ENCODE measurements at places on chromosomes 11 and 22. TPM values are rescaled to one million over a fixed set of nuclear protein-coding genes. Genes with fewer than 3 reads are reported as not detected.

DNA sequence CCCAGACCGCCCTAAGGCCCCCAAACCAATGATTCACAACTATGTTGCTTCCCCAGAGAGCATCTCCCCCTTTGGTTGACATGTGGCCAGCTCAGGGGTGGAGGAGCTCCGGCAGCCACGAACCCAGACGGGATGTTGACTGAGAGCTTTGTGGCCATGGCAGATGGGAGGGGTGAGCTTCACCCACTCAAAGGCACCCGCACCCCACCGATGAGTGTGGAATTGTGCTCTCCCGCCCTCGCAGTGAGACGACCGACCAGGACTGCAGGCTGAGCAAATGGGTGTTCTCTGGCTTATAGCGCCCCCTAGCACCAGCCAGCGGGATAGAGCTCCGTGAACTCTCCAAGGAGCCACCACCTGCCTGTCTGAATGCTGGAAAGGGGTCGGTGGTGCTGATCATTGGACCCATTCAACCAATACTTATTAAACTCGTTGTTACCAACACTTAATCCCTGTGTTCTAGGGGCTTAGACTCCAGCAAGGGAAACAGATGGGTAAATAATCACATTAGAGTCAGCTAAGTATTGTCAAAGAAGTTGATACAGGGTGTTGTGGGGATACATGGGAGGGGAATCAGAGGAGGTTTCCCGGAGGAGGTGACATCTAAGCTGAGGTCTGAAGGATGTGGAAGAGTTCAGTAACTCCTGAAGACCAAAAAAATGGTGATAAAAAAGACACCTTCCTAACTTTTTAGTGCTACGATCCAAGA, 4.5 kb upstream of the TIMP3 start:
- no peak overlapping the region for H3K27ac ChIP-seq
- no peaks in the 10 kb centered on the region for H3K36me3 ChIP-seq
- H3K4me1 ChIP-seq: peaks cover 7% of the 10 kb centered on the region
- peak overlapping the region; percentile 41 for H3K4me3 ChIP-seq
- peaks cover 13% of the 10 kb centered on the region for H3K27me3 ChIP-seq
- peak; percentile 55 for DNase-seq

GRCh38 chr11:12862696-12863469, 146.2 kb upstream of the RASSF10 start:
- no peaks in the 10 kb centered on the region for H3K4me1 ChIP-seq
- no peak for DNase-seq
- peaks cover 12% of the 10 kb centered on the region for H3K27me3 ChIP-seq
- no peak overlapping the region for H3K4me3 ChIP-seq

- peaks cover 6% of the 10 kb centered on the region for H3K27me3 ChIP-seq
- H3K27ac ChIP-seq: no peak overlapping the region
These were observed 220.7 kb upstream of the ZBED5 start for GRCh38 chr11:11078344-11079086.

- H3K4me1 ChIP-seq: peaks cover 19% of the 10 kb centered on the region
- no peaks in the 10 kb centered on the region for H3K36me3 ChIP-seq
- no peak for DNase-seq
- H3K27ac ChIP-seq: peak overlapping the region; percentile 79
- peak overlapping the region; percentile 88 for H3K4me3 ChIP-seq
- H3K27me3 ChIP-seq: peaks cover 7% of the 10 kb centered on the region
These were observed 559 bp upstream of the RNF141 start for GRCh38 chr11:10541561-10541930.

DNA sequence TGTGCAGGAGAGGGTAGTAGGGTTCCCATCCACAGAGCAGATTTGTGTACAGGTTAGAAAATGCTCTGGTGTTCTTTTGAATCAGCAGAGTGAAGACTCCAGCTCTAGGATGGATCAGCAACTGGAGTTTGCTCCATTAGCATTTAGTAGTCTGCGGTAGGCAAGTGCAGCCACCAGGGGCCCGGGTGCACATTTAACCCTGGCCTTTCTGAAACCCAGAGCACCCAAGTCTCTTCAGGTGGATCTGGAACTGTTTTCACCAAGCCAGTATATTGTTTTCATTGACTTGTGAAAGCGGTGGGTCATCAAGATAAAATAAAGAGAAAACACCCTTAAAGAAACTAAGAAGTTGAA, 100.8 kb upstream of the CLPB start:
- no peak overlapping the region for H3K27ac ChIP-seq
- H3K27me3 ChIP-seq: peaks cover 2% of the 10 kb centered on the region
- no peak overlapping the region for H3K4me3 ChIP-seq
- DNase-seq: no peak

DNA sequence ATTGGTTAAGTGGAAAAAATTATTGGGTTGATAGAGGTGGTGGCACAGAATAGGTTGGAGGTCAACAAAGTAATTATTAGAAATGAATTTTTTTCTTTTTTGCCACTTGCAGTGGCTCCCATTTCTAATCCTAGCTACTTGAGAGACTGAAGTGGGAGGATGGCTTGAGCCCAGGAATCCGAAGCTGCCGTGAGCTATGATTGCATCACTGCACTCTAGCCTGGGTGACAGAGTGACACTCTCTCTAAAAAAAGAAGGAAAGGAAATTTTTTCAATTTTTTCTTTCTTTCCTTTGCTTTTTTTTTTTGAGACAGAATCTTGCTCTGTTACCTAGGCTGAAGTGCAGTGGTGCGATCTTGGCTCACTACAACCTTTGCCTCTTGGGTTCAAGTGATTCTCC, 2.2 kb upstream of the BCO2 start:
- no peaks in the 10 kb centered on the region for H3K36me3 ChIP-seq
- no peak for DNase-seq
- H3K27me3 ChIP-seq: peaks cover 2% of the 10 kb centered on the region
- H3K4me3 ChIP-seq: no peak overlapping the region
- H3K27ac ChIP-seq: no peak overlapping the region

The CTNND1 gene
- 2.5 TPM for polyA plus RNA-seq

DNA sequence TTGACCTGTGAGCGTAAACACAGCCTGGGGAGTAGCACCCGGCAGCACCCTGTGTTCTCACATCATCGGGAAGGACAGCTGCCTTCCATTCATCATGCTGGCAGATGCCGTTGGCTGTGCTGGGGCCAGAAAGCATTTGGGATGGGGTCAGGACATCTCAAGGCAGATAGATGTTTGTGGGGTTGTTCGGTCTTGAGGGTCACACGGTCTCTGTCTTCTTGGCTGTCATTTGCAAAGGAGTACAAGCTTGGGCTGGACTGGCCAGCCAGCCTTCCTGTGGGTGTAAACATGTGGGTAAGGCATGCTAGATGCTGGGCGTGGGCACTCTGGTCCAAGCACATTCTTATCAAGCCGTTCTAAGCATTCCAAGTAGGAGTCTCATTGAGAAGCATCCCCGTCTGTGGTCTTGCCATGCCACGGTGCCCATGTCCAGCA, 81.4 kb downstream of the TBC1D22A start:
- no peaks in the 10 kb centered on the region for H3K36me3 ChIP-seq
- peak overlapping the region; percentile 55 for H3K27ac ChIP-seq
- H3K4me3 ChIP-seq: no peak overlapping the region

DNA sequence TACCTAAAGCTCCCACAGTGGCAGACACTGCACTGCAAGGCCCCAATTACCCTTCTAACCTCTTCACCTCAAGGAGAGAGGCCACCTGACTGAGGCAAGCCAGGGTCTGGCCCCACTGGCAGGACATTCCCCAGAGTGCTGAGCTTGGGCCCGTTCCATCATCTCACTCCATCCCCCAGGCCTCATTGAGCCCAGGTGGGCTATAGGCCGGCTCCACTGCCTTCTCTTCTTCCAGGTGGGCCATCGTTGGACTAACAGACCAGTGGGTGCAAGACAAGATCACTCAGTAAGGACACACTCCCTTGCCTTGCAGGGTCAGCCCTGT, 19.1 kb downstream of the CDC45 start:
- no peak for DNase-seq
- no peak overlapping the region for H3K4me3 ChIP-seq
- no peaks in the 10 kb centered on the region for H3K4me1 ChIP-seq
- H3K36me3 ChIP-seq: no peaks in the 10 kb centered on the region
- no peak overlapping the region for H3K27ac ChIP-seq

The CD6 gene
- polyA plus RNA-seq: 17.3 TPM

GRCh38 chr11:18375941-18376340, 18.4 kb upstream of the LDHA start:
- no peaks in the 10 kb centered on the region for H3K36me3 ChIP-seq
- no peak overlapping the region for H3K27ac ChIP-seq
- H3K4me1 ChIP-seq: no peaks in the 10 kb centered on the region
- no peak overlapping the region for H3K4me3 ChIP-seq
- H3K27me3 ChIP-seq: no peaks in the 10 kb centered on the region

The CBLIF gene
- not detected for polyA plus RNA-seq

The RTN4R gene
- 2.2 TPM for polyA plus RNA-seq

The STK33 gene
- polyA plus RNA-seq: not detected

- DNase-seq: peak; percentile 79
- no peaks in the 10 kb centered on the region for H3K27me3 ChIP-seq
- H3K36me3 ChIP-seq: no peaks in the 10 kb centered on the region
- H3K4me1 ChIP-seq: peaks cover 27% of the 10 kb centered on the region
- peak overlapping the region; percentile 91 for H3K27ac ChIP-seq
These were observed 11.0 kb upstream of the CERK start for GRCh38 chr22:46748908-46749675.

DNA sequence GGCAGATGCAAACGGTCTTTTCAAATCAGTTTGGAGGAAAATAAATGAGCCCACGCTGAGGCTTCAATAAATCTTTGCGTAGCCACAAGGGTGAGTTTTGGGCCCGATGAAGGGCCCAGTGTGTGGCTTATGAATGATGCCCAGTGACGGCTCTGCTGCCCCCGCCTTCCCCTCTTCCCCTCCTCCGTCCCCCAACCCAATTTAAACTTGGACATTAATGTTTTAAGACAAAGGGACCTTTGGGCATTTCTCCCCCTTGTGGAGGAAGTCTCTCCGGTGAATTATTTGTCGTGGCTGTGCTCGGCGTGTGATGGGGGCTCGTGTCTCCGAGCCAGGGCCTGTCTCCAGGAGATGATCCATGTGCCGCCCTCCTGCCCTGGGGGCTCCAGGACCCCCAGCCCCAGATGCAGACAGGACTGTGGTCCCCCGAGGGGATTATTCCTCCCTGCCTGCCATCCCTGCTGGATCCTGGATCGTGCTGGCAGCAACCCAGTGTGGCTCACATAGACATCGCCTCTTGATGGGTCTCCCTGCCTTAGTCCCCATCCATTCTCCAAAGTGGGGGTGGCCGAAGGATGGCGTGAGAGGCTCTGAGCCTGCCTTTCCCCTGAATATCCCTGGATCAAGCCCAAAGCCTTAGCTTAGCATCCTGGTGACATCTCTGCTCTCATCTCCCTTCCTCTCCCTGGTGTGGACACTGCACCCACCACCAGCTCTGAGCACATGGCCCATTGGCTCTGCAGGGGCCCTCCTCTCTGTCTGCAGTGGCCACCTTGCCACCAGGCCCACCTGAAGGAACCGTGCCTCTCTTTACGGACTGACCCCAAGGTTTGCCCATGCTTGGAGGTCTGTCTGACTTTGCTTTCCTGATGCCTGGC, 56.4 kb downstream of the SMIM38 start:
- DNase-seq: no peak
- H3K4me3 ChIP-seq: no peak overlapping the region
- no peak overlapping the region for H3K27ac ChIP-seq
- peaks cover 4% of the 10 kb centered on the region for H3K27me3 ChIP-seq
- no peaks in the 10 kb centered on the region for H3K36me3 ChIP-seq

GRCh38 chr11:2666401-2666741, 33.4 kb downstream of the KCNQ1OT1 start:
- peaks cover 11% of the 10 kb centered on the region for H3K4me1 ChIP-seq
- H3K27ac ChIP-seq: no peak overlapping the region
- DNase-seq: no peak
- no peaks in the 10 kb centered on the region for H3K36me3 ChIP-seq
- no peaks in the 10 kb centered on the region for H3K27me3 ChIP-seq

- no peaks in the 10 kb centered on the region for H3K27me3 ChIP-seq
- no peak for DNase-seq
- H3K27ac ChIP-seq: no peak overlapping the region
- no peaks in the 10 kb centered on the region for H3K4me1 ChIP-seq
- H3K36me3 ChIP-seq: peaks cover 8% of the 10 kb centered on the region
These were observed 23.3 kb upstream of the WEE1 start for GRCh38 chr11:9550191-9550628.

GRCh38 chr11:1759851-1760220, 3.9 kb downstream of the CTSD start:
- H3K4me3 ChIP-seq: peak overlapping the region; percentile 49
- no peaks in the 10 kb centered on the region for H3K36me3 ChIP-seq
- peaks cover 81% of the 10 kb centered on the region for H3K4me1 ChIP-seq
- H3K27me3 ChIP-seq: peaks cover 14% of the 10 kb centered on the region

DNA sequence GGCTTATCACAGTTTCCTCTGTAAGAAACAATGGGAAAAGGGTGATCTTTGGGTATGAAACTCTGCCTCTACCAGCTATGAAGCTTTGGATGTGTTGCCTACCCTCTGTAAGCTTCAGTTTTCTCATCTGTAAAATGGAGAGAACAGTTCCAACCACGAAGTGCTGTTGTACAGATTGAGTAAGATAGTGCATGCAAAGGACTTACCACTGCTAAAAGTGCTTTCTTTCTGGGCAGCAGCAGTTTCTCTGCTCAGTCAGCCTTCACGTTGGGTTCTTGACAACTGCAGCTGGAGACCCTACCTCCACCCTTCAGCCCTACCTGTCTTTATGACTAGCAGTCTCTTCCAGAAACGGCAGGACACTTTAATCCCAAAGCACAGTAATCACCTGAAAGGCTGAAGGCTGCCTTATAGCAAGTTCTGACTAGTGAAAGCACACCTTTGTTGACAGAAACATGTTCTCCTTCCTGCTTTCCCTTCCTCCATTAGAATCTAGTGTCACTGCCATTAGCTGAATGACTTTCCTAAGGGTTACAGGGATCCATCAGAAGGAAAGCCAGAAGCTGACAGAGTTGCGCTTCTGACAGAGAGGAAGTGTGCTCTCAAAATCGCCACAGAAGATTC, 91.4 kb downstream of the RPL27A start:
- no peak for DNase-seq
- peak overlapping the region; percentile 84 for H3K27ac ChIP-seq
- H3K4me1 ChIP-seq: peaks cover 25% of the 10 kb centered on the region
- peaks cover 3% of the 10 kb centered on the region for H3K27me3 ChIP-seq
- no peaks in the 10 kb centered on the region for H3K36me3 ChIP-seq

The DGCR8 gene
- polyA plus RNA-seq: 5.4 TPM
